ENCODE measurements at places on chromosomes 5 and 9.

DNA sequence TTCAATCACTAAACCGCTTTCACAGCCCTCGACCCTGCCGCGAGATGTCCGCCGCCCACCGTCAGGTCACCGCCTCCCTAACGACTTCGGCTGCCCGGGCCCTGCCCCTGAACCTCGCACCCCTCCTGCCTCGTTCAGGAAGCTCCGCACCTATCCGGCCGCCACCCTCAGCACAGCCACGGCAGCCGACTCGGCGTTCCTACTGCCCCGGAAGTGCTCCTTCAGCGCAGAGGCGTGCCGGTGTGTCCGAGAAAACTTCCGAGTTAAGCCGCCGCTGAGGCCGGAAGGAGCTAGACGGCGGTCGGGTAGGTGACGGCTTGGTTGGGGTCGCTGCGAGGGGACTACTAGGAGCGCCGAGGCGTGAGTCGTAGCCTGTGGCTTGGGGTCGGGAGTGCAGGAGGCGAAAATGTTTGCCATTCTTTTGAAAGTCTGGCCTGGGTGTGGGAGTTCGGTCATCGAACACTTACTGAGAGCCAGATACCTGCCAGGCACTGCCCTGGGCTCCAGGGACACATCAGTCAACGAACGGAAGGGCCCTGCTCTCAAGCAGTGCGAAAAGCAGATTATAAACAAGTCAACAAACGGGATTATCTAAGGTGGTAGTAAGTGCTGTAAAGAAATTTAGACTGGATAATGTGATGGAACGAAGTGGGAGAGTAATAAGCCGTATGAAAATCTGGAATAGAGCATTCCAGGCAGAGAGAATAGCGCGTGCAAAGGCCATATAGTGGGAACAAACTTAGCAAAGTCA, at the start of the genes FAM114A2 and MFAP3:
TSS of gene FAM114A2 (minus strand) at position 204 of the 751 bp plus-strand sequence. CDS start 3,957 bp downstream, outside the sequence.
TSS of gene MFAP3 (plus strand) at position 261 of the 751 bp plus-strand sequence. CDS start 10,756 bp downstream, outside the sequence.
- peak; percentile 93 for DNase-seq

DNA sequence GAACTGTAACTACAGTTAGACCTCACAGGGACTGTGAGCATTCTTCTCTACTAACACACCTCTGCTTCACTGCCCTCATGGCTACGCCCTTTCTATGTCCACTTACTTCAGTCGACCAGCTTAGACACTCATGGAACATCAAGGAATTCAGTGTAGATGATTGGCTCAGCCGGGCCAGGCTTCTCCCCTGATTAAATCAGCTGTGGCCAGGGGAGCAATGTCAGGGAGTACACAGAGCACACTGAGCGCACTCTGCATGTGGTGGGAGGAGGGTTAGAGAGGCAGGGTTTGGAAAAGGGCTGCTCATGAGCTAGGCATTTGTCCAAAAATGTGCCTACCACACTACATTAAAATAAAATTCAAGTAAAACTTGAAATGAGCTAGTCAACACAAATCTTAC, 400.5 kb downstream of the ARRDC3 start:
- DNase-seq = no peak

DNA sequence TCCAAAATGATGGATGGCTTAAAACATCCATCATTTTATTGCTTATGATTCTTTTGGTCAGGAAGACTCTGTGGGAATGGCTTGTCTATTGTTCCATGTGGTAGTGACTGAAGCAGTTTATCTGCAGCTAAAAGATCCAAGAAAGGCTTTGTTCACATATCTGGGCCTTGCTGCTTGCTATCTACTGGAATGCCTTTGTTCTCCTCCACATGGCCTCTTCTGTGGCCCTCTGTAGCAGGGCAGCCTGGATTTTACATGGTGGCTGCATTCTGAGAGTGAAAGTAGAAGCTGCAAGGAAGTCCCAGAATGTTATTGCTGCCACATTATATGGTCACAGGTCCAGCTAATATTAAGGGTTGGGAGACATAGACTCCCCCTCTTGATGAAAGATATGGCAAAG, 35.1 kb downstream of the DMXL1 start:
- DNase-seq = no peak

DNA sequence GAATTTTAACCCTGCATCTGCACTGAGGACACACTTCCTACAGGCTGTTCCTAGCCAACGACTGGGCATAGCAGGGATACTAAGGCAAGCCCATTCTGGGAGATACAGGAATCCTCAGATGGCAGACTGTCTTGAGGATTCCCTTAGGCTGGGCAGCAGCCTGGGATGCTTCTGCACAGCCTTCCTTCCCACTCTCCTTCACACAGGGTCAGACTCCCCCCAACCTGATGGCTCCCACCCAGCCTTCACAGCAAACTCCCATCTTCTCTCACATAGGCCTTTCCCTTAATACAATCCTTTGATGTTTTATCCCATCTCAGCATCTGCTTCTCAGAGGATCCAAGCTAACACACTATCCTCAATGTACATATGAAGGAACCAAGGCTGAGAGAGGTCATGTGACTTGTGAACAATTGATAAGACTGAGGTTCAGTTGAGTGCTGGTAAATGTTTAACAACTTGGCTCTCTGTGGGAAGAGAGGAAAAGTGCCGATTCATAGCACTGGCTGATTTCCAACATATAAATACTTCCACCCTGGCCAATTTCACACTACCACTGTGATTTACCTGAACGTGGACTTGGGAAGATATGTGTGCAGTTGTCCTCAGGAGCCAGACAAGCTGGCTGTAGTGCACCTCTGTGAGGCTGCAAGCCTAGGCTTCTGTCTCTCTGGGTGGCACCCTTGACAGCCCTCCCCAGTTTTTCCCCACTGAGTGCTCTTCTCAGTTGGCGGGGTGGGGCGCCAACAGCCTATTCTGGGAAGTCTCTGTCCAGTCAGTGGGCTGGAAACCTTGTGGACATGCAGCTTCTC, 120.2 kb upstream of the TRIM32 start:
- DNase-seq = no peak

DNA sequence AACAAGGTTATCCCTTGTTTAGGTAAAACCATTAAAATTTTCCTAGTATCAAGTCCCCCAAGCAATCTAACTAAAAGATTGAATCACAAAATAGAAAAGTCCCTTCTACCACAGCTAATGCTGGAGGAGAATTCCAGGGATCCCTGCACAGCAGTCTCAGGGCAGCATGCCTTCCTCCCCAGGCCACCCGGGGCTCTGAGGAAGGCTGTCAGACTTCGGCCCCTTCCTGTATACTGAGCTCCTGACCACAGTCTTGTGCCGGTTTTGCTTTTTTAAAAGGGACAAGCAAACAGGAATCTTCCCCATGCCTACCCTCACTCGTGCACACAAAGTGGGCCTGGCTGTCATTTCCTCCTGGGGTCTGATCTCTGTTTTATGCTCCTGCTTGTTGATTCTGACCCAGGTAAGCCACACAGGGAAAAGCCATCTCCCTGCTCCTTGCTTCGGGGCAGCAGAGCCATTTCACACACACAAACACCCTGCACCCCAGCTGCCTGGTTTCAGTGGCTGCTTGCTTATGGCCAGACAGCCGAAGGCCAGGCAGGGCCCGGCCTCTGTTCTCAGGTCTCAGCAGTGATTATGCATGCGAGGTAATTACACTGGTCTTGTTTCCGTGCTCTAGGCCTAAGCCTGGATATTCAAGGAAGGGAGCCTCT, 211.9 kb downstream of the NXNL2 start:
- DNase-seq = no peak

DNA sequence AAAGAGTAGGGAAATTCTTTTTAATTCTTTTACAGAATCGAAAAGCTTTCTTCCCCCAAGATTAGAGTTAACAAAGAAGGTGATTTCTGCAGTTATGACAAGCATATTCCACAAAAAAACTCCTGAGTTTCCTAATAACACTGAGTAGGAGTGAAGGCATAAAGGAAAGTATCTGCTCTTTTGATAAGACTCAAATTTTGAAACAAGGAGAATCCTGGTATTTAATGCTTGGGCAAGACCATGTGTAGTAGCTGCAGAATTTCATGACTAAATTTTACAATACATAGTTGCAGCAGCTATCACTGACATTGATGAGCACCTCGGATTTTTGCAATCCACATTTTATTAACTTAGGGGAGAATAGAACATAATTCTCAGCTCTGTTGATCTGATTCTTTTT, 92.6 kb downstream of the MARCHF3 start:
- no peak for DNase-seq

DNA sequence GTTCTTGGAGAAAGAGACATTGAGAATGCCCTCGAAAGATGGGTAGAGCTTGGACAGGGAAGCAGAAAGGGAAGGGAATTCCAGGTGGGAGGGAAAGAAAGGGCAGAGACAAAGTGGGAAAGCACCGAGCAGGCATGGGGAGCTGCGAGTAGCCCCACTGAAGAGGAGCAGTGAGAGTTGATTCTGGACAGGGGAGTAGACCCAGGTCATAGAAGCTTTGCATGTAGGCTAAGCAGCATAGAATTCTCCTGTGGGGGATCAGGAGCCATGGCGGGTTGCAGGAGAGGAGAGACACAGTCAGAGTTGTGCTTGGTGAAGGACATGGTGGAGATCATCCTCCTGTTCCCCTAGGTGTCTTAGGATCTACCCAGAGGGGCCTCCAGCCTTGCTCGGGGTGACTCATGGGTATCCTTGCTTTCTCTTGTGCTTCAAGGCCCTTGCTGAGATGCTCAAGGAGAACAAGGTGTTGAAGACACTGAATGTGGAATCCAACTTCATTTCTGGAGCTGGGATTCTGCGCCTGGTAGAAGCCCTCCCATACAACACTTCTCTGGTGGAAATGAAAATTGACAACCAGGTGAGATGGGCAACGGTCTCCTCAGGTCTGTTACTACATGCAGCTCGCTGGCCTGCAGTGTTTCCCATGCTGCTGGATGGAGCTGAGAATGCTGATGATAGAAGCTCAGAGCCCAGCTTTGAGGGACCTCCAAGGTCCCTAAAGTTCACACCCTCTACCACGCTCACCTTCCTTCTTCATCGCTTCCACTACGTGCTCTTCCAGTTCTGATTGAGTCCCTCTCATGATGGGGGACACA, 64.5 kb downstream of the TSTD2 start:
- DNase-seq = no peak

DNA sequence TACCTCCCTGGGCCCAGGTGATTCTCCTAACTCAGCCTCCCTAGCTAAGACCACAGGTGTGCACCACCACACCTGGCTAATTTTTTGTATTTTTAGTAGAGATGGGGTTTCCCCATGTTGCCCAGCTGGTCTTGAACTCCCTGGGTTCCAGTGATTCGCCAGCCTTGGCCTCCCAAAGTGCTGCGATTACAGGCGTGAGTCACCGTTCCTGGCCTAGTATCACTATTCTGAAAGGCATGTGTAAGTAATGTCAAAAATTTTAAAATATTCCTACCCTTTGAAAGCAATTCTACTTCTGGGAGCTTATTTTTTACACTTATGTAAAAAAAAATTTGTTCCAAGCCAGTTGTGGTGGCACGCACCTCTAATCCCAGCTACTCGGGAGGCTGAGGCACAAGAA, 27.1 kb upstream of the TLE1 start:
- DNase-seq = peak; percentile 17

DNA sequence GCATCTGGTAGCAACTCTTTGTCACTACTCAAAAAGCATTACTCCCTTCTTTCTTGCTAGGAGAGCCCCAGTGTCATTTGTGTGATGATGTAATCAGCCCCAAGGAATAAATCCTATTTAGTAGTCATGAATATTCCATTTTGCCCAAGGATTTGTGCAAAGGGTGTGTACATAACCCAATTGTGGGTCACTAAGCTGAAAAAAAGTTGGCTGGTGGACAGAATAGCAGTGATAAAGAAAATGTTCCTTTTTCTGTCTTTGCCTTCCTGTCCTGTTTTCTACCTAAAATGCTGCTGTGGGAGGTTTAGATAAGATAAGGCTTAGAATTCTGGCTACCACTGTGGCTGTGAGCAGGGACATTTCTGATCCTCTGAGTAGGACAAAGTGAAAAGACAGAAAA, 223.1 kb upstream of the ITGA1 start:
- DNase-seq = no peak

- DNase-seq = no peak
Measured at GRCh38 chr9:37406603-37407401, 15.7 kb upstream of the GRHPR start.

DNA sequence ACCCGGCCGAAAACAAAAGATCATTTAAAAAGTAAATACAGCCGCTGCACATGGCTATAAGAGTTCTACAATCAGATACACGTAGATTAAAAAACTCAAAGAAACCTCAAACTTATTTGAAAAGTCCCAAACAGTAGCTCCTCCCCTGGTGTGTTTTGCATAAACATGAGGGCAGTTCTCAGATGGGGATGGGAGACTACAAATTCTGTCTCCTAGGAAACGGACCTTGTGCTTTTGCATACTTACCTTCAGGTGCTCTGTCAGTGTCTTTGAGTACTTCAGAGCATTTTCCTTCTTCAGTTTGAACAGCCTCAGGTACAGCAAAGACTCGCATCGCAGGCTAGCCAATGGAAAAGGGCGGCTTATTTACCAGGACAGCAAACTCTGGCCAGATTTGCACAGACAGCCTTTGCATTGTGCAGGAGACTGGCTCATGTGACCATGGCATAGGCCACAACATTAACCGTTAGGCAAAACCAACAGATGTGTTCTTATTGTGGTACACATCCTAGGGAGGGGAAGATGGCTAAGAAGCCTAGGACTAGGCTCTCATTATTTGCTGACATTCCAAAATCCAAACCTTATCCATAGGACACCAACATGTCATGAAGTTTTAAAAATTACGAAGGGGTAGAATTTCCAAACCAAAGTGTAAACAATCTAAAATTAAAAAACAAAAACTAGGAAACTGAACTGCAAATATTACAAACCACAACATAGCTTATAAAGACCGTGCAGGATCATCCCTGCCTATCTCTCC, 12.8 kb downstream of the LEAP2 start:
- no peak for DNase-seq

DNA sequence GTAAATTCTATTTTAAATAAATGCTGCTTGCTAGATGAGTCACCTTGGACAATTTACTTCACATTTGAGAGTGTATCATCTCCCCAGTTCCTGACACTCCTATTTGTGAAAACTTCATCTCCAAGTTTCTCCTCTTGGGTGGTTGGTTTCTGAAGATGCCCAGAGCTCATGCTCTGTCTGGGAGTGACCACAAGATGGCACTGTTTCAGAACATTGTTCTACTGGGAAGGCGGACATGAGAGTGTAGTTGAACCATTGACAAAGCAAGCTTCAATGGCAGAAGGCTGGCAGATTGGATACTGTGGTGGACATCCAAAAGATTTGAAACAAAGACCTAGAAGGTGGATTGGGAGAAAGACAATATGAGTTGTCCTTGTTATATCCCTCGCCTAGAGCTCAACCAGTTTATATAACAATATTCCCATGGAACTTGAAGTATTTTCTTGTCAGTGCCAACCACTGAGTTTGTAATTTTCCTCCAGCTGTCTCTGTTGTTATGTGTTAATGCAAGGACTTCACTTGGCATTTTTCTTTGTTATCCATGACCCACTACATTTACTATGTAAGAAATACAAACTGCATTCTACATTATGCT, 234.3 kb upstream of the ANKH start:
- DNase-seq = peak; percentile 67

DNA sequence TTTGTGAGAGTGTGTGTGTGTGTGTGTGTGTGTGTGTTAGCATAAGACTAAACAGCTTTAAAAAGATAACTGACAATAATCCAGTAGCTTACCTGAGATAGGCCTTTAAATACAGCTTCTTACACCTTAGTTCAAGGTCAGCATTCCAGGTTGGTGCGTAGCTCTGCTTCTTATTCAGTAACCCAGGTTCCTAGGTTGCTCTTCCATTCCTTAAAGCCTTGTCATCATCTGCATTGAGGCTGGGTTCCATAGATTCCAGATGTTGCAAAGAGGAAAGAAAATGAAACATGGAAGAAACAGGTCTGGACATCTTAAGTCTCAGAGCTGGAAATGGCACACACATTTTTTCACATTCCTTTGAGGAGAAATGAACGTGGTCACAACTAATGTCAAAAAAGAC, 53.9 kb upstream of the CAMK4 start:
- no peak for DNase-seq

- DNase-seq = no peak
Measured at GRCh38 chr5:179311581-179311980, 33.7 kb downstream of the ADAMTS2 start.

Data from MCF 10A (cell line).